ENCODE measurements at places on chromosomes 7 and 10.

DNA sequence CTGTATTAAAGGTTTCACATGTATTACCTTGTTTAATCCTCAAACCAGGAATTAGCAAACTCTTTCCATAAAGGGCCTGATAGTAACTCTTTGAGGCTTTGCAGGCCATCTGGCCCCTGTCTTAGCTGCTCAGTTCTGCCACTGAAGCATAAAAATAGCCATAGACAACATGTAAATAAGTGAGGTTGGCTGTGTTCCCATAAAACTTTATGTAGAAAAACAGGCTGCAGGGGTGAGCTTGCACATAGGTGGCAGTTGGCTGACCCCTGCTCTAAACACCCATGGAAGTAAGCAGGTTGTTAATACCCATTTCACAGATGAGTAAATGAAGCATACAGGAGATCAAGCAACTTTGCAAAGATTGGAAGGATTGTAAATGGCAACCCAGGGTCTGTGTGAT is 1279.2 kb upstream of the AUTS2 start:
- no peak for DNase-seq

GRCh38 chr7:150804802-150805201 is 4.2 kb downstream of the TMEM176A start:
- no peak for DNase-seq

DNA sequence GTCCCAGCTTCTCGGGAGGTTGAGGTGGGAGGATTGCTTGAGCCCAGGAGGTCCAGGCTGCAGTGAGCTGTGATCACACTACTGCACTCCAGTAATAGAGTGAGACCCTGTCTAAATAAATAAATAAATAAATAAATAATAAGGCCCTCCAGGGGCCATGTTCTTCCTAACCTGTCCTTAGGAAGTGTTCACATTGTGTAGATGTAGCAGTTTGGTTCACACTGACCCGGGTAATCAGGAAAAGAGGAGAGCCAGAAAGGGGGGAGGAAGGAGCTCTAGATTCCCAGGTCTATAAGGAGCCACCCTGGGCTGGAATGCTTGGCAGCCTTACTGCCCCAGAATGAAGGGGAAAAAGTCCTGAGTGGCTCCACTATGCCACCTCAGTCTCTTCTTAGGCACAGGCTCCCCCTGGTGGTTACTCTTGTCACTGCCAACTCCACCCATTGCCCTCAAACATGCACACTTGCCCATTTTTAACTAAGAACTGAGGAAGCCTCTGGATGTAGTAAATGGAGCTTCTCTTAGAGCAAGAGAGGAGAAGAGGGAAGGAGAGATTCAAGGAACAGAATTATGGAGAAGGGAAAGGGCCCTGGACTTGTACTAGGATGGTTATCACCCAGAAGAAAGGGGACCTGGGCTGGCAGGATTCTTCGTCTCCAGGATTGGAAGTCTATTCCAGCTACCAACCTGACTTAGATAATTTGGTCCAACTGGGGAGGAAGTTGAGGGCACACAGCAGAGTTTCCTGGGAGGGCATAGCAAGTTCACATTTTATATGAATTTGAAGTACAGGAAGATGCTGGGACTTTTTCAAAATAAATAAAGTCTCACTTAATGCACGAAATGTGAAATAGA is 7.8 kb downstream of the HPS6 start:
- peak; percentile 25 for DNase-seq

GRCh38 chr7:52017802-52018679 is 701.4 kb upstream of the COBL start:
- DNase-seq = no peak

DNA sequence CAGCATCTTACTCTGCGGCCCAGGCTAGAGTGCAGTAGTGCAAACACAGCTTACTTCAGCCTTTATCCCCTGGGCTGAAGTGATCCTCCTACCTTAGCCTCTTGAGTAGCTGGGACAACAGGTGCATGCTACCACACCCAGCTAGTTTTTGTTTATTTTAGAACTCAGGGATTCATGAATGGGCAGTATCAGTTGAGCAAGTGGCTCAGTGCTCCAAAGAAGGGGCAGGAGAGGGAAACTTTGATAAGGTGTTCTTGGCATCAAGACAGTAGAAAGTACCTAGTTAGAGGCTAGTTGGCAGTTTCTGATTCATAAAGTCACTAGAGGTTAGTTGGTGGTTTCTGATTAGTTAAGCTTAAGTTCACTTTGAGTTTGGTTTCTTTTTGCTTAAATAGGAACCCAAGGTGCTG is 18.4 kb downstream of the TRIM24 start:
- no peak for DNase-seq

- no peak for DNase-seq
Observed at GRCh38 chr7:48887500-48887899, 36.8 kb upstream of the CDC14C start.

GRCh38 chr7:105298439-105298894 is 90.3 kb downstream of the SRPK2 start:
- no peak for DNase-seq

- DNase-seq = no peak
Observed at GRCh38 chr10:126098226-126098581, 201.8 kb downstream of the FANK1 start.

DNA sequence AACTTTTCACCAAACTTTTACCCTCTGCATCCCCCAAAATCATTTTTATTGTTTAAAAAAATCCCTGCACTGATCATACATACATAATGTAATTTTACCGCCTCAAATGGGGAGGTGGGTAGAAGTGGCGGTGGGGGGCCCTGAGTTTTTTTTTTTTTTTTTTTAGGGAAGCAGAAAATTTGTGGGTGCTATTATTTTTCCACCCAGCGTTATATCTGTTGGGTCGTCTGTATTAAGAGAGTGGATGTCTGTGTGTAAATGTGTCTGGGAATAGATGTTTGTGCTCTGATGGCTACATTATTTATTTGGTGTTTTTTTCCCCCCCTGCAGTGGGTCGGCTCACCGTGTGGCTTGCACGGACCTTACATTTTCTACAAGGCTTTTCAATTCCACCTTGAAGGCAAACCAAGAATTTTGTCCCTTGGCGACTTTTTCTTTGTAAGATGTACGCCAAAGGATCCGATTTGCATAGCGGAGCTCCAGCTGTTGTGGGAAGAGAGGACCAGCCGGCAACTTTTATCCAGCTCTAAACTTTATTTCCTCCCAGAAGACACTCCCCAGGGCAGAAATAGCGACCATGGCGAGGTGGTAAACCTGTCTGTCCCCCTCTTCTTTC is 438 bp downstream of the ARID5B start:
- DNase-seq = peak; percentile 14

DNA sequence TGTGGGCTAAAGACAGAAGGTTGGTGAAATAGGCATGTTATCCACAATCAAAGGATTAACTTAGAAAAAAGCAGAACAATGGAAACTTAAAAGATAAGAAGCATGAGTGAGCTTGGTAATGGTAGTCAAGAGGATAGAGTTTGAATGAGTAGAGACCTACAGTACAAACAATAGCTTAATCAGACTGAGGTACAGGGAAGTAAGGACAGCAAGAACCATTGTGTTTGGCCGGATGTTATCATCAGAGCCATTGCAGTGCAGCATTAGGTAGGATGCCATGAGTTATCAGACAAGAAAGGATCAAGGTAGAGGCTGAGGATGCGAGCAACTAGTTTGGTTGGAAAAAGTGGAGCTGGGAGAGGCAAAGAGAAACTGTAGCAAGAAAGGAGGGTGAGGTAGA is 353.3 kb upstream of the VSTM2A start:
- no peak for DNase-seq

DNA sequence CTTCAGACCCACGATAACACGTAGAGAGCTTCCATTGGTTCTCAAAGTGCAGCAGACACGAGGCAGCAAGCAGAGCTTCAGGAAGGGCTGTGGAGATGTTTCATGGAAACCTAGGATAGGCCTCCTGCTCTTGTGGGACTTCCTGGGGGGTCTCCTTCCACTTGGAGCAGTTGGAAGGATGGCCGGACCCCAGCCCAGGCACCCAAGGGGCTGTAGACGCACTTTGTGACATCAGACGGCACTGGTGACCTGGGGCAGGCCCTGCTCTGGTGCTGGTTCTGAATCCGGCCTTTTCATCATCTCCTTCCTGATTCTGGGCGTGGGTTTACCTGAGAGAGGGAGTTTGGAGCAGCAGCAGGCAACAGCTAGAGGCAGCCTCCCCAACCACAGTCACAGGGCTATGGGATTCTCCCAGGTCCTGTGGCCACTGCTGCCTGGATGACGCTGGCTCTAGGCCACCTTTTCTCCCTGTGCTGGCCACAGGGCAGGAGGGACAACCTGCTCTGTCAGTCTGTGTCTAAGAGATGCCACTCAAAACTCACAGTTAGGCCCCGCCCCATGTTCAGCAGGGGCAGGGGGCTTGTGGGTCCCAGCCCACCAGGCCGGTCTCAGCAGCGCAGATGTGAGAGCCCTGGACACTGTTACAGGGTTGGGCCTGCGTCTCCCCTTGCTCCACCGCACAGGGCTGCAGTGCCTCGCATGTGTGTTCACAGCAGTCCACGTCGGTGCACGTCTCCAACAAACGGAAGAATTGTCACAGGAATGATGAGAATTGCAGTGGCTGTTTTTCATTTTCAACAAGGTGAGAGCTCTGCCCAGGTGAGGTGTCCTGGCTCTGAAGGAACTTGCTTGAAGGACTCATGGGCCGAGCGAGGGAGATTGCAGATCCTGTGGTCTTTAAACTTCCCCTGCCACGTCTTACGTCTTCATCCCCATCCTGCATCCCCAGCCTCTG is 569.3 kb downstream of the TCERG1L start:
- DNase-seq = no peak

DNA sequence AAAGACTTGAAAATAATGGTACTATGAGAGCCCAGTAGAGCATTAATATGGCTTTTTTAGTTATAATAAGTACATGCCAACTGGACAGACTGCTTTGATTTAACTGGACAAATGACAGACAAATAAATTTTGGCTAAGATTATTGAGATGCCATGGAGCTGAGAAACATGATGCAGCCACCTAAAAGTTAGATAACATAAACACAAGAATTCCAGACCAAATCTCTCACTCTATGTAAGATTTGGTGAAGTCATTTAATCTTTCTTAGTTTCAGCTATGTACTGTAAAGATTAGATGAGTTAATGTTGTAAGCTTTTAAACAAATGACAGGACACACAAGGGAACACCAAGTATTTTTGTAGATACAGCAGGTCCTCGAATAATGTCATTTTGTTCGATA is 118.2 kb downstream of the CACNA2D1 start:
- DNase-seq = no peak

- DNase-seq = no peak
Observed at GRCh38 chr10:4662576-4663161, 163.3 kb upstream of the AKR1E2 start.

DNA sequence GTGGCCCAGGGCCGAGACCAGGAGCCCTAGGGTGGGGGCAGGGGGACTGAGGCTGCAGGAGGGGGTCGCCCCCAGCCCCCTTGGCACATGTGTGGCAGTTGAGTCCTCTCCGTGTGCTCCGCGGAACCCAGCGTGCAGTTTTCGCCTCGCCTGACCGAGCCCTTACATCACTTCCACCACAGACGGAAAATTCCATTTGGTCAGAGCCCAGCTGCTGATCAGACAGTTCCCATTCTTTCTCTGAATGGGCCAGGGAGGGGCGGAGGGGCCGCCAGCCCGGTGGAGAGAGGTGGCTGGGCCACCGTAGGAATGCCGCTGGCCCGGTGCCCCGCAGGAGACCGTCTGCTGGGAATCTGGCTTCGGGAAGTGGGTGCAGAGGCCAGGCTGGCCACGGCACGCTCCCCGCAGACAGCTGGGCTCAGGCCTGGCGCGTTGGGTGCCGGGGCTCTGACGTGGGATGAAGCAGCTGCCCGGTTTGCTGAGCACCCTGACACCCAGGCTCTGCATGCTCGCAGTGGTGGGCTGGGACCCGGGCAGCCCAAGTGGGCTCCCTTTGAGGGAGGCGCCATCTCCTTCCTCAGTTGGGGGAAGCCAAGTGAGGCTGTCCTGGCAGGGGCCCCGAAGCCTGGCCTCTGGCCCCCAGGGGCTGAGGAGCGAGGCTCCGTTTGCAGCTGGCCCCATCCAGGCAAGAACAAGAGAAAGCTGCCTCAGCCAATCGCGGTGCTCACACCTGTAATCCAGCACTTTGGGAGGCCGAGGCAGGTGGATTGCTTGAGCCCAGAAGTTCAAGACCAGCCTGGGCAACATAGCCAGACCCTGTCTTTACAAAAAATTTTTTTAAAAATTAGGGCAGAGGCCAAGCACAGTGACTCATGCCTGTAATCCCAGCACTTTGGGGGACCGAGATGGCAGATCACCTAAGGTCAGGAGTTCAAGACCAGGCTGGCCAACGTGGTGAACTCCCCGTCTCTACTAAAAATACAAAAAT is 9.9 kb downstream of the TTYH3 start:
- DNase-seq = no peak

DNA sequence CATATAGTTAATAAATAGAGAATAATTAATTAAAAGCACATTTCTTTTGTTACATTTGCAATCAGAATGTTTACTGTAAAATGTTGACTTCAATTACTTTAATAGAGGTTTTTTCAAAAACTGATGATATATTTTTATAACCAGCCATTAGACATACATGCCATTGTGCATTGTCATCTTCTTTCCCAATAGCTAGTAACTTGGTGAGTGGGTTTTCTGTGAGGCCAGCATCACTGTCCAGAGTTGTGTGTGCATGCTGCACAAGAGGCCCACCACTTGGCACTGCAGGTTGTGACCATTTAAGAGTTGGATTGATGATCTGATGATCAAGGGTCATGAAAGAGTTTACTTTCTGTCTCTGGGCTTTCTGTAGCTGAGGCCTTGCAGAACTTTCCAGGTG is 46.5 kb downstream of the TFEC start:
- no peak for DNase-seq

DNA sequence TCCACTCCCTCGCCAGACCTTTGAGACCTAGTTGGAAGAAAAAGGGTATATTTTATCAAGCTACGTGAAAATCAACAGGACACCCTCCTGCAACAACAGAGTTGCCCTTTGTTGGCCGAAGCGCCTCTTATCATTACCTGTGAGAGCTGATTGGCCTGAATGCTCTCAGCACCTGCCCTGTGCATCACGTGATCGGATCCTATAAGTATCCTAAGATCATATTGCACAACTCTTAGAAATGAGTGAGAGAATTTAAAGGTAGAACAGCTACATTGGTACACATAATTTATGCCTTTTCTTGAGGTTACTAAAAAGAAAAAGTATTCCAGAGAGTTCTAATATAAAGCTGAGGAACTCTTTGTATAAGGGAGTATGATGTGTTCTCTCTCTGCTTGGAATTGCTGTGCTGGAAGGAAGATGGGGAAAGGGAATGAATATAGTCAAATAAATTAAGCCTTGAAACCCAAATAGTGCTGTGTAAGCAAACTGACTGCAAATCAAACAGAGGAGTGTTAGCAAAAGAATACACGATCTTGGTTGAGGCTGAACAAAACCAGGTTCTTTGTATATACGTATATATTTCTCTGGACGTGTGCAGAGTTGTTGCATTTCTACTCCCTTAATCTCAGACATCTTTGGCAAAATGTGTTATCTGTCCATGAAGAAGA is 69.3 kb downstream of the LRRC4 start:
- DNase-seq = no peak

- no peak for DNase-seq
Observed at GRCh38 chr10:89063465-89063864, 72.9 kb downstream of the FAS start.

Measured in NCI-H774 (cell line).